Esophagus muscularis mucosa (tissue), 4 donors: ENCODE measurements at places on chromosomes 5 and 9. TPM values are rescaled to one million over a fixed set of nuclear protein-coding genes. Genes with fewer than 3 reads are reported as not detected.

Gene CCDC180
- total RNA-seq: 3.8 TPM

- no peak for DNase-seq
These were observed 374.7 kb upstream of the GRIN3A start for GRCh38 chr9:102113191-102113590.

DNA sequence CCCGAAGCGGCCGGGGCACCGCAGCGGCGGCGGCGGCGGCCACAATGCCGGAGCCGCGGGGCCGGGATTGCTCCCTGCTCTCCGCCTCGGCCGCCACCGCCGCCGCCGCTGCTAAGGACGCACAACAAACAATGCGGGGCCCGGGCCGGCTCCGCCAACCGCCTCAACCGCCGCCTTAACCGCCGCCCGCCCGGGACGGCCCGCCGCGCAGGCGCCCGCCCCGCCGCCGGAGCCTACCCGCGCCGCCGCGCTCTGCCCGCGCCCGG, 254 bp downstream of the STRBP start:
- DNase-seq: no peak

DNA sequence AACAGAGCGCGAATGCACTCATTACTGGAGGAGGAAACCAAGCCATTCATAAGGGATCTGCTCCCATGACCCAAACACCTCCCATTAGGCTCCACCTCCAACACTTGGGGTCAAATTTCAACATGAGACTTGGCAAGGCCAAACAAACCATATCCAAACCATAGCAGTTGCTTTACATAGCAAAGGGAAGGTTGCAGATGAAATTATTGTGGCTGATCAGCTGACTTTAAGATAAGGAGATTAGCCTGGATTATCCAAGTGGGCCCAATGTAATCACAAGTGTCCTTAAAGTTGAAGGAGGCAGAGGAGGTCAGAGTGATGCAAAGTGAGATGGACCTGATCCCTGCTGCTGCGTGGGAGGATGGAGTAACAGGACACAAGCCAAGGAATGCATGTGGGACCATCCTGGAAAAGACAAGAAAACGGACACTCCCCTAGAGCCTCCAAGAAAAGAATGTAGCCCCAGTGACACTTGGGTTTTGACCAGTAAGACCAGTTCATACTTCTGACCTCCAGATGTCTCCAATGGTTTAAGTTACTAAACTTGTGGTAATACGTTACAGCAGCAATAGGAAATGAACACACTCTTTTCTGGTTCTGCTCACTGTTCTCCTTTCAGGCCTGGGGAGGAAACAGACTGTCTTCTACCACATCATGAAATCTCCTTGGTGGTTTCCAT, 167.3 kb downstream of the GNAQ start:
- no peak for DNase-seq
